ENCODE measurements at places on chromosomes 1 and 21.

DNA sequence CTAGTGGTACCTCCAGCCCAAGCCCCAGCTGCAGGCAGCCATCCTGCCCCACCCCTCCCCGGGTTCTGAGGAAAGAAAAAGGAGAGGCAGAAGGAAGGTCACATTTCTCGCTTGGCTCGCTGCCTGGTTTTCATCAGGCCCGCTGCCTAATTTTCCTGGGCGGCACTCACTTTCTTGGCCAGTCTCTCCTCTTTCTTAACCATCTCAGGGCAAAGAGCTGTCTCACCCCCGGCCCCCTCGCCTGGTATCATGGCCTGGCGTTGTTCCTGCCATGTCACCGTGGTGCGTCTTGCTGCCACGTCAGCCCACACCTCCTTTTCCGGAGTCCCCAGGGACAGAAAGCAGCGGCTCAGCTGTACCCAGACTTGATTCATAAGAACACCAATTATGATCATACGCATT lies 26.6 kb upstream of the CASZ1 start:
- DNase-seq: no peak

GRCh38 chr1:185598332-185598731 lies 135.9 kb upstream of the HMCN1 start:
- DNase-seq: no peak

DNA sequence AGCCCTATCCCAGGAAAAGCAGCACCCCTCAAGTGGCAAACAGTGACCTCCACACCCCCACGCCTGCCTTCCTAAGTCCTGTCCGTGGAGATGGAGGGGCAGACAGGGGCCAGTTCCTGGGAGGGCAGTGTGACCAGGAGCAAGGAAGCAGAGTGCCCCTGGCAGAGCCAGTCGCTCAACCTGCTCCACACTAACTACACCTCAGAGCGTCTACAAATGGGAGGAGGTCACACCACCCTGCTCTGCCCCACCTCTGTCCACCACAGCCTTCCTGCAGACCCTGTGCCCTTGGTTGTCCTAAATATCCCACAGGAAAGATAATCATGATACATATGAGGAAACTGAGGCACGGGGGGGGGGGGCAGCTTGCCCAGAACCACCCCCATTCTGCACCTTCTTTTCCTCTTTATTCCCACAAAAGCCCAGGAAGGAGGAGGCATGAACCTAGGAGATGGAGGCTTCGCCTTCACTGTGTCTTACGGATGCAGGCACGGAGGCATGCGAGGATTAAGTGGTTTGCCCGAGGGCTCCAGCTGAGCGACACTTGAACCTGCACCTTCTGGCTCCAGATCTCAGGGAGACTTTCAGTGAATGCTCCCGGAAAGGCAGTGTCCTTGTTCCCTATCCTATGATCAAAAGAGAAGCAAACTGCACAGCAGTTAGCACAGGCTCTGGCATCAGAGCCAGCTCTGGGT lies 42.7 kb upstream of the SELENON start:
- DNase-seq: no peak

DNA sequence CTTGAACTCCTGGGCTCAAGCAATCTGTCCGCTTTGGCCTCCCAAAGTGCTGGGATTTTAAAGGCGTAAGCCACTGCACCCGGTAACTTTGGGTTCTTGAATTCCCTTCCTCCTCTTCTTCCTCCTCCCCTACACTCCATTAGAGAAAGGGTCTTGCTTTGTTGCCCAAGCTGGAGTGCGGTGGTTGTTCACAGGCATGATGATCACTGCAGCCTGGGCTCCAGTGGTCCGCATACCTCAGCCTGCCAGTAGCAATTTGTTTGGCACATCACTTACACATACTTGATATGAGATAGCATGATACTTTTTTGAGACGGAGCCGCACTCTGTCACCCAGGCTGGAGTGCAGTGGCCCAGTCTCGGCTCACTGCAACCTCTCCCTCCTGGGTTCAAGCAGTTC lies 2.2 kb downstream of the DEGS1 start:
- no peak for DNase-seq

- DNase-seq: peak; percentile 23
Observed at GRCh38 chr1:65235867-65236805, 73.2 kb upstream of the DNAJC6 start.

DNA sequence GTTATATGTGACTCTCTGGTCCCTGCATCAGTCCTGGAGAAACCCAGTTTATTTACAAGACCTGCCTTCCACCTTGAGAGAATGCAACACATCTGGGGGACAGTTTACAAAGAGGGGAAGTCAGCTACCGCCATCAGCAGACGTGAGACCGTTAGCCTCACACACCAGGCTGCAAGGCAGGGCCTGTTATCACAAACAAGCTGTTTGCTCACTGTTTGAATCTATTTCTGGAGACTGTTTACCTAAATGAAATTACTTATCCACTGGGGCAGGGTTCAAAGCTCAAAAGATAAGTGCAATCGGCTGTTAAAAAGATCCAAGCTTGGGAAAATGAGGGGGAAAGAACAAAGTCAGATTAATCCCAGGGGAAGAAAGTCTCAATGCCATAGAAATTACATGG lies 134.4 kb downstream of the ZNF281 start:
- no peak for DNase-seq

DNA sequence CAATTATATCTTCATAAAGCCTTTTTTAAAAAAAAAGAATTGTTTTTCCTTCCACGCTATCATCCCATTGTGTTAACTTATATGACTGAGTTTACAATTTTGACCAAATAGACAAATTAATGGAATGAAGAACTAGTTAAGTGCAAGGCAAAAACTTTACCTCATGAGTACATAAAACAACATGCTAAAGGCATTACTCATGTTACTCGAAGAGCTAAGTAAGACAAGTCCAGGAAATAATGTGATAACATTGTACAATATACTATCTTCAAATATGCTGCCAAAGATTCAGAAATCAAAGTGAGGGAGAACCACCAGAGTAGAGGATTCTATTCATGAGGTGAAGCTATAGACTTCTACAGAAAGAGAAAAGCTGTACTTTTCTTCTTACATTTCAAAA lies 24.2 kb upstream of the DYNLT5 start:
- DNase-seq: no peak

DNA sequence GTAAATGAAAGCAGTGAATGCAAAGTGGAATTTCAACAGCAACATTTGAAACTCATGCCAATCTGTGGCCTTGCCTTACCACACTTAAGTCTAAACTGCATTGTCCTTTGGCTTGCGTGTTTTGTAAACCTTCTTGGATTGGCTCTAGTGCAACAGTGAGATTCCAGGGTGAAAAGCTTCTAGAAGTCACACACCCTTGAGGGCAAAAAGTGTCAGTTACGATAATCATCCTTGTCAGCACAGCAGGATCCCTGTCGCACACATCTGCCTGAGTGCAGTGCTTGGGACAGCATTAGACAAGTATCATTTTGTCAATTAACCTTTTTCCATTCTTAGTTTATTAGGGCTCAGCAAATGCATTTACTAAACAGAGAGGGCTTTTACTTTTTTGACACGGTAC lies 243.4 kb upstream of the PTBP2 start:
- DNase-seq: no peak

DNA sequence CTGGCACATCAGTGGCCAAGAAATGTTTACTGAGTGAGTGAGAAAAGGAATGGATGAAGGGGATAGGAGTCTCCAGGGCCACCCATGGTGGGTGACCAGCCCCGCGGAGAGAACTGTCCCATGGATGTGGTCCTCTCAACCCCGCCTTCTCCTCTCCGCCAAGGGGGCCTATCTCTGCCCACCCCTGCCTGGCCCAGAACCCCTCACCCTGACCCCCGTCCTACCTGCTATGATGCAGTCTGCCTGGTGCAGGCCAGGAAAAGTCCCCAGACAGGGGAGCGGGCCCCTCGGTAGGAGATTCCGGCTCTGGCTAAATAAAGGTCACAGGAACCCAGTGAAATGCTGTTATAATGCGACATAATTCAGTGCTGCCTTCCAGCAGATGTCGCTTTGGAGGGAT lies 107.6 kb downstream of the PTPRU start:
- DNase-seq: no peak

DNA sequence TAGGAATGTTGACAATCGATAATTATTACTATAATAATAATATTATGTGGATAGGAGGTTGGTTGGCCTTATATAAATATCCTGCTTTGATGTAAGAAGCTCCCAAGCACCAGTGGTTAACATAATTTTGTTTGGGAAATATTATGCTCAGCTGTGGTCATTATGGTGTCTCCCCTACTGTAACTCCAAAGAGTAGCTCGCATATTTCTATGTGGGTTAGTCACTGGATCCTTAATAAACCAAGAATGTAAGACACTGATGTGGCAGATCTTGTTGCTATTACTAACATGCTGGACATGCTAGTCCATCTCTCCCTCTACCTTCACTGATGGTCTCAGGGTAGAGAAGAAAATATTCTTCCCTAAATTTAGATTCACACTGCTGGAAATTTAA lies 79.2 kb upstream of the RALGPS2 start:
- DNase-seq: no peak

DNA sequence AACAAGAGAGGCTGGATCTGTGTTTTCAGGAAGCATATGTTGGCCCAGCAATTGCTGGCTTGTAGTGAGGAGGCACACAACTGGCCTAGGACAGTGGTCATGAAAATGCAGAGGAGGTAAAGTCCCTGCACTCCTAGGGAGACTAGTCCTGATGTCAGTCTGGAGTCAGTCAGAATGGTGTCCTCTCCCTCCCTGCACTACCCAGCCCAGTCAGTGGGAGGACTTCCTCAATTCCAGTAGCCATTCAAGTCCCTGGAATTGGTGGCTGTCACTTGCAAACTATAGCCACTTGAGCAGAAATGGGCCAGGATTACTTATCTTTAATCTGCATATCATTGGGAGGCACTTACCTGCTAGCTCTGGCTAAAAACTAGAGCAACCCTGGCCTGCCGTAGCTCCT lies 18.6 kb downstream of the NDUFS5 start:
- DNase-seq: no peak

Measured in NCI-H526 (cell line).